ENCODE measurements at places on chromosomes 3 and 15.
A peak's percentile ranks its signal among the peaks of the same experiment; 100 is the strongest.

- DNase-seq: no peak
Observed at GRCh38 chr15:88484682-88485331, 17.3 kb downstream of the MRPS11 start.

- no peak for DNase-seq
Observed at GRCh38 chr15:34470091-34470490, 32.5 kb upstream of the GOLGA8A start.

DNA sequence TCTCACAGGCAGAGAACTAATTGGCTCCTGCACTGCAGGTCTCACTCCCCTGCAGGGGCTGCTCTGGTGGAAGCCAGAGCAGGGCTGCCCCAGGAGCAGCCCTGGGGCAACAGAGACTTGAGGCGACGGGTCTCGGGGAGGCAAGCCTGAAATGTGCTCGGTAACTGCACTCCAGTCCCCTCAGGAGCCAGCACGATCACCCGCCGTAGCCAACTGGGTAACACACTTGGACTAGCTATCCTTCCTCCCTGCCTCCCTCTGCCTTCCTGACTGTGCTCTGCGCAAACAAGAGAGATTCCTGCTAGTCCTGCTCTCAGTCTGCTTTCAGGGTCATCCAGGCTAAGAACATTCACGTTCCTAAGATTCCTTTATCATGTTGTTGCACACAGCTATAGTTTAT, 140.7 kb upstream of the NSMCE3 start:
- no peak for DNase-seq

DNA sequence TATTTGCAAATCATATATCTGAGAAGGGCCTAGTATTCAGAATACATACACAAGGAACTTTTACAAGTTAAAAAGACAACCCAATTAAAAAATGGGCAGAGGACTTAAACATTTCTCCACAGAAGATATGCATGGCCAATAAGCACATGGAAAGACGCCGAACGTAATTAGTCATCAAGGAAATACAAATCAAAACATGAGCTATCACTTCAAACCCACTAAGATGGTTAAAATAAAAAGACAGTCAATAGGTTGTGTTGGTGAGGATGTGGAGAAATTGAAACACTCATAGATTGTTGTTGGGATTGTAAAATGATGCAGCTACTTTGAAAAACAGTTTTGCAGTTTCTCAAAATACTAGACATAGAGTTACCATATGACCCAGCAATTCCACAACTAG, 61.2 kb upstream of the NEO1 start:
- DNase-seq: no peak

GRCh38 chr3:50192689-50193141, 1.3 kb downstream of the GNAT1 start:
- peak; percentile 88 for DNase-seq

DNA sequence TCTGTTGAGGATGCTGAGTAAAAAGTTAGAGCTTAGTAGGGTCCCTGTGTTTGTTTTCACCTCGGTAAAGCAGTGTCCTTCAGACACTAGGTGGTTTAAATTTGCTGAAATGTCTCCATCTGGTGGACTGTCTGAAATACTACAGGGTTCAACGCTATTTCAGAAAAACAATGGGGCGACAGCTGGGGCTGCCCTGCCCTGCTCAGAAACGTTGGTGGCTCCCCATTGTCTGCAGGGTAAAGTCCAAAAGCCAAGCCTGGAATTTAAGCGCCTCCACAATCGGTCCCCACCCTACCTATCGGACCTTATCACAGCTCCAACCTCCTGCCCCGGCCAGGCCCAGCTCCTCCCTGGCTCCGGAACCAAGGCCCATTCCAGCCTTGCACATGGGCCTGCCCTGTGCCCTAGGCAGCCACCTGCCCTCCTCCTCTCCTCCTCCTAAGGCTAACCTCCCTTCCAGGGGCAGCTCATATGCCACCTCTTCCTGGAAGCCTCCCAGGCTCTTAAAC, 4.3 kb upstream of the TSEN2 start:
- peak; percentile 92 for DNase-seq

DNA sequence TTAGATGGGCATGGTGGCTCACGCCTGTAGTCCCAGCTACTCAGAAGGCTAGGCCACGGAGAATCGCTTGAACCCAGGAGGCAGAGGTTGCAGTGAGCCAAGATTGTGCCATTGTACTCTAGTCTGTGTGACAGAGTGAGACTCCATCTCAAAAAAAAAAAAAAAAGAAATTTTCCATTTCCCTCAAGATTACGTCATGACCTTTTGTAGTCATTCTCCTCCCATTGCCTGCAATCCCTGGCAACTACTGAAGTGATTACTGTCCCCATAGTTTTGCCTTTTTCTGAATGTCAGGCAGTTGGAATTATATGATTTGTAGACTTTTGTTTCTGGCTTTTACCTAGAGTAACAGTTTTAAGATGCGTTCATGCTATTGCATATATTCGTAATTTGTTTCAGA, 28.0 kb downstream of the WDR76 start:
- no peak for DNase-seq

GRCh38 chr3:111820651-111821050, 38.4 kb upstream of the PHLDB2 start:
- no peak for DNase-seq

DNA sequence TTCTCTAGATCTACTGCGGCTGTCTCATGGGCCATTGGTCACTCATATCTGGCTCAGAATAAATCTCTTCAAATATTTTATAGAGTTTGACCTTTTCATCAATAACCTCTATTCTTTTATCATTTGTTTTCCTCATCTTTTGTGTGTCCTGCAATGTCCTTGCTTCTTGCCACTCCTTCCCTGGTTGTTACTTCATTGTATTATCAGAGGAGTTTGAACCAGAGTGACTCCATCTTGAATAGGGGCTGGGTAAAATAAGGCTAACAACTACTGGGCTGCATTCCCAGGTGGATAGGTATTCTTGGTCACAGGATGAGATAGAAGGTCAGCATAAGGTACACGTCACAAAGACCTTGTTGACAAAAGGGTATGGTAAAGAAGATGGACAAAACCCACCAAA, 9.9 kb upstream of the LPCAT4 start:
- no peak for DNase-seq

DNA sequence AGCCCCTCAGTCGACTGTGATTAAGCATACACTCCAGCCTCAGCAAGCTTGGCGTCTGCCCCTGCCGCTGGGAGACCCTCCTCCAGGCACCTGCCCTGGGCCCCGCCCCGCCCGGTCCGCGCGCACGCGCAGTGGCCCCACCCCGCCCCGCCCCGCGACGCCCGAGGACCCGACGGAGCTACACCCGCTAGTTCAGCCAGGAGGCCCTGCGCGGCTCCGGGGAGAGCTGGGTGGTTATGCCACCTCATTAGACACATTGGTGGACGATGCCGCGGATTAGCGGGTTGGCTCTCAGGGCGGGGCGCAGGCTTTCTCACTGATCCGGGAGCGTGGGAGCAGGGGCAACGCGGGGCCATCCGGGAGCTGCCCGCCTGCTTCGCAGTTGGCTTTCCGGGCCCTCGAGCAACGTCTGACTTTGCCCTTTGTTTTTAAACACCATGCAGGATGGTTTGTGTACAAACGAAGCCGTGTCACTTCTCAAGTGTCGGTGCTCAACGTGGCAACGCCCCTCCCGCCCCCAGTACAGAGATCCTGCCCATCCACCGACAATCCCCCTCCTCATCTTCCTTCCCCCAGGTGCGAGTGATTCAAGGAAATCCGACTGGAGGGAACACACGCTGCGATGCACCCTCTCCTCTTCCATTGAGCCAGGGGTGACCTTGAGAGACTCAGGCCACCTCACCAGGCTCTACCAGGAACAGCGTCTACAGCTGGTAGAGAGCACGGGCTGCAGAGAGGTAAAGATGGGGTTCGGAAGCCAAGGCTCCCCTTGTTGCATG, 109.3 kb downstream of the SHQ1 start:
- DNase-seq: peak; percentile 52

GRCh38 chr3:10445561-10446175, 59.7 kb downstream of the ATP2B2 start:
- DNase-seq: no peak

GRCh38 chr3:40923143-40923542, 276.2 kb upstream of the CTNNB1 start:
- no peak for DNase-seq

GRCh38 chr15:78034495-78035191, 42.9 kb downstream of the TBC1D2B start:
- no peak for DNase-seq

DNA sequence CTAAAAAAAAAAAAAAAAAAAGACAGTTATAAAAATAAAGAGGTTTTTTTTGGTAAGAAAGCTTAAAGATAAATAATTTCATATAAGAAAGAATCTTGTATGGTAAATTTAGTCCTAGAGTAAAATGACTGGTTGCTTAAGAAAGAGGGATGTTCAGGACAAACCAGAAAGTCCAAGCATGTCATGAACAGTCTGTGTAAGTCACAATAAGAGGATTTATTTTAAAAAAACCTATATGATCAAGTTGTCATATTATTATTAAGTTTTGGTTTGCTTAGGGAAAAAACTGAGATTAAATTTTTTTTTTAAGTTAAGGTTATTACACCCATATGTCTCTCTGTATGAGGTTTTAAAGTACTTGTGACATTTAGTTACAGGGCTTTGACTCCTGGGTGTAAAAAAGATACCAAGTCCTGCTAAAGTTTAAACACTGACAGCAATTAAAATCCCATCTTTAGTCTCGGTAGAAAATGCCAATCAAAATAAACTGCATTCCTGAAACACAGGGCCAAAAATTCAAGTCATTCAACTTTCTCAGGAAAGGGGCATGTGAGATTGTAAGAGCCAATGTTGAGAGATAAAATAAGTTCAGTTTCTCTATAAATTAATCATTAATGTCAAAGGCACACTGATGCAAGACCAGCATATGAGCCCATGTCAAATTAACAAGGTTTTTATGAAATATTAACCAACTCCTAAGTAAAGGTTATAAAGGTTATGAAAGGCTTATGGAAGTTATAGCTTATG, 8.5 kb upstream of the BDH1 start:
- no peak for DNase-seq

DNA sequence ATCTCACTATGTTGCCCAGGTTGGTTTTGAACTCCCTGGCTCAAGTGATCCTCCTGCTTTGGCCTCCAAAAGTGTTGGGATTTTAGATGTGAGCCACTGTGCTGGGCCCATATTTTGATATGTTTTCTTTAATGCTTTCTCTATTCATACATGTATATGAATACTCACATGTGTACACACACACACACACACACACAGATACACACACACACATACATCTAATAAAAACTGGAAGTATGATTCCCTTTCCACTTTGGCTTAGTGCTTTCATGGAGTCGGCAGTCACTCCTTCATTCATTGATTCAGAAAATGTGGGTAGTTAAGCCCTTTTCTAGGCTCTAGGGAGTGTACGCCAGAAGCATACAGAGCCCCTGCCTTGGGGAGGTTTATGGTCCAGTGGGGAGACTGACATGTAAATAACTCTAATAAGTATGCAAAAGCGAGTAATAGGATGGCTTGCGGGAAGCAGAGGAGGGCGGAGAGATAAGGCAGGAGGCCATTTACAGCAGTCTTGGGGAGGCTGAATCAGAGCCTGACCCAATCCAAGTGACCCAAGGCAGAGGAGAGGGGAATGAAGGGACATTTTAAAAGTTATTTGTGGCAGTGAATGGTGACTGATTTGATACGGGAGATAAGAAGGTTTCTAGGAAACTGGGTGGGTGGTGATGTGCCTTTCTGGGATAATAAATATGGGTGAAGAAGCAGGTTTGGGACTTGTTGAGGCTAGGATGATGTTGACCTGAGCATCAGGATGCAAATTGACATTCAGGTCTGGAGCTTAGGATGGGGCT, 32.5 kb upstream of the TATDN2 start:
- DNase-seq: no peak

GRCh38 chr3:143840636-143841035, 7.6 kb downstream of the SLC9A9 start:
- DNase-seq: no peak
